ENCODE measurements at places on chromosomes 3 and 15.

DNA sequence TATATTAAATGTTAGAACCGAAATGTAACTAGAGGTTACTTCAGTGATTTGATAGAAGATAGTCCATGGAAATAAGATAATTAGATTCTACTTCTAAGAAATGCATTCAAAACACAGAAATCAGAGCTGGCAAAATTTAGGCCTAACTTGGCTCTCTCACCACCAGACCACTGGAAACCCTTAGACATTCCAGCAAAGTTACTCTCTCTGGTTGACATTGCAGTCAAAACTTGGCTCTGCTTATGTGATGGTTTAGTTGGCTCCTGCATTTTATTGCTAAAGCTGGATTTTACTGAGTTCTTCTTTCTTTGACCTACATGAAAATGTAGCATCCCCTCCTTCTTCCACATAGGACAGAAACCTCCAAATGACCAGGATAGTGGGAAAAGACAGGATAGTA, 35.4 kb upstream of the CBLB start:
- DNase-seq: no peak

- no peak for DNase-seq
Measured at GRCh38 chr3:57758686-57759085, 2.6 kb downstream of the SLMAP start.

DNA sequence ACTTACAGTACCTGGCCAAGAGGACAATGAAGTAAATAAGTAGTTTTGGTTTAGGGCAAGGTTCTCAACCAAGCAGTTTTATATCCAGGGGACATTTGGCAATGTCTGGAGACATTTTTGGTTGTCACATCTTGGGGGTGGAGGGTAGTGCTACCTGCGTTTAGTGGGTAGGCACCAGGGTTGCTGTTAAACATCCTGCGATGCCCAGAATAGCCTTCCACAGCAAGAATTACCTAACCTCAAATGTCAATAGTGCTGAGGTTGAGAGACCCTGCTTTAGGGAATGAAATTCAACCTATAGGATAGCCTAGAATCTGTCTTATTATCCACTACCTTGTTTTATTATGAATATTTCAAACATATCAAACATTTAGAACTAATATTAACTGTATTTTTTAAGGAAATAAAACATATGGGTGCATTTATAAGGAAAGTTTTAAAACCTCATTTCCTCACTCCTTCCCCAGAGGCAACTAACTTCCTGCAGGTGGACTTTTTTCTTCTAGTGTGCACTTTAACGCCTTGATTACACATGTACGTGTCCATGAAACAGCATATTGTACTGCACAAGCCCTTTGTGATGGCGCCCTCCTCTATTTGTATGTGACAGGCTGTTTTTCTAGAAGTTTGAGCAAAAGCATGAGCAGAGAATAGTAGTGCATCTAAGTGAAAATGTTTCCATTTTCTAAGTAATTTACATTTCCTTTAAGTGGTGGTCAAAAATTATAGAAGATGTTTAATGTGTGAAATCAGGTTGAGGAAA, 57.1 kb downstream of the TRAK1 start:
- no peak for DNase-seq

DNA sequence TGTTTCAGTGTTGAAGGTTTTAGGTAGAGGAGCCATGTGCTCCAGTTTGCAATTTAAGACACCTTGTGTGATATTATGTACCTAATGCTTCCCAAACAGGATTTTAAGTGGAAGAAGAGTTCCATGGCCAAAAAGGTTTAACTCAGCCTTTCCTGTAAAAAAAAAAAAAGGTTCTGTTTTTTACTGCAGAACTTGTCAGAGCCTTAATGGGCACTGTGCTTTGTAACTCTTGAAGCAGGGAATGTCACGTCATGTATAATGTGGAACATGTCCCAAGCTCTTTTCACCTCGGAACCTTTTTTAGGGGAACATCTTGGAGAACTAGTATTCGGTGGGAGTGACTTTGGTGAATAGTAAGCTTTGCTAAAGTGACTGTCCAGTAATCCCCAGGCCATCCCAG, 31.6 kb downstream of the PSMD6 start:
- DNase-seq: no peak

DNA sequence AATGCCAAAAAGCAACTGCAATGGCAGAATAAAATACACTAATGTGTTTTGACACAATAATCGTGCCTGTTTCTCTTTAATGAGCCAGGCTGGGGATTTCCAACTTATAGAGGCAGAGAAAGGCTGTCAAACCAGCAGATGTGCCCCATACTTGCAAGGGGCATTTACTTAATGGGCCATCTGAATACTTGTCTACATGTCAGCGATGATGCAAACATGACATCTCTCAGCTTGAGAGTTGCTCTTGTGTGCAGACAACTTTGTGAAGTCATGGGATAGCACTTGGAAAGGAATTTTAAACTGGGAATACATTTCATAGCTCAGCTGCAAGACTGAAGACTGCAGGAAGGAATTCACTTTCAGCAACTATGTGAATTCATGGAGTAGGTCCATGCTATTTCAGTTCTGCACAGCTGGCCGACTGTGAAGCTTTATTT, 127.4 kb upstream of the ADAMTS9 start:
- no peak for DNase-seq

- no peak for DNase-seq
Measured at GRCh38 chr15:92914768-92915221, 14.7 kb downstream of the CHD2 start.

- DNase-seq: no peak
Measured at GRCh38 chr3:116591236-116591635, 118.3 kb upstream of the TUSC7 start.

- DNase-seq: peak; percentile 72
Measured at GRCh38 chr15:63597038-63597790, at the start of gene FBXL22. Gene FBXL22 (plus strand): TSS chr15:63597387. CDS start chr15:63597393, 6 bp downstream.

GRCh38 chr15:91116113-91117067, 16.3 kb downstream of the SV2B start:
- no peak for DNase-seq

DNA sequence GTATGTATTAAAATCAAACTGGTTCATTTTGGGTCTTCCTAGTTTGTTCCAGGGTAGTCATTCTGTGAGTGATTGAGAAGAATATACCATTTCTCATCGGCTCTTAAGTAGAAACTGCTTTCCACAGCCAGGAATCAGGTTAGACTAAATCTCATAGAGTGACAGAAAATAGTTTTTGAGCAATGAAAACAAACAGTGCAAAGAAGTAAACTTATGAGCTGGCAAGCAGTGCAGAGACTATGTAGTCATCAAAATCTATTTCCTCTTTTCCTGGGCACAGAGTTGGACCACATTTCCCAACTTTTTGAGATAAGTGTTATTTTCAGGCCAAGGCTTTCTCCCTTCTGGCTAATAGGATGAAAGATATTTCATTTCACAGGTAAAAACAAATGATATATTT, 66.5 kb downstream of the UBE3A start:
- no peak for DNase-seq

- DNase-seq: no peak
Measured at GRCh38 chr15:89164712-89165211, 56.6 kb downstream of the RLBP1 start.

DNA sequence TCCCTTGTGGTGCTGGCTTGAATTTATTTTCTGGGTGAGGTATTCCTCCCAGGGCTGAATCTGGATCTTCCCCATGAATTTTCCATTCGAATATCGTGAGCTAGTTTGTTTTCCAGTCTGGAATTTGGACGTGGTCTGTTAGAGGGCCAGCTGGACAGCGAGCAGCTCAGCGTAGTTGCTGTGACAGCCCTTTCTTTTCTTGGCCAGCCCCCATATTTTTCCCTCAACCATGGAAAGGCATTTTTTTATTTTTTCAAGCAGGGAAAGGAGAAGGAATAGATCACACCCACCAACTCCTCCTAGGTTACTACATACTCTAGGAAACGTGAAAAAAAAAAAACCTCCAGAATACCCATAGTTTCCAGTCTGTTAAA, 152.0 kb downstream of the KLHL25 start:
- peak; percentile 84 for DNase-seq

DNA sequence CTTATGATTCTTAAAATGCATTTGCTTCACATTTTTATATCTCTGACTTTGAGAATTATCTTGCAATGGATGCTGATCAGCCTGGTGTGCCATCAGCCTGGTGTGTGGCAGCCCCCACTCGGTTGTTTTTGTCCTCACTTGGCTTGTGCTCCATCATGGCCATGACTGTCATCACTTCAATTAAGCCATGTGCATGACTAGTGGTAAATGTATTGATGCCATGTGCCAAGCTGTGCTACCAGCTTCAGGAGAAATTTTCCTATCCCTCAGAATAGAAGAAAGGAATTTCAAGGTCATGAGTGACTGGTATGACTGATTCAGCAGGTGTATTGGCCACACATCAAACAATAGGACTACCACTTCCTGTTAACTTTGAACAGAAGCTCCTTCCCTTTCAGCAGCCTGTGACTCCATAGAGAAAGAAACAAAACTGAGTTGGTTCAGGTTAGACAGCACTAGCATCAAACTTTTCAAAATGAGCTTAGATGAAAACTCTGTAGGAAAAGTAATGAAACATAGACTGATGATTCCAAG, 251.7 kb downstream of the GRM7 start:
- DNase-seq: no peak

- DNase-seq: no peak
Measured at GRCh38 chr3:45939341-45939771, 3.9 kb upstream of the CXCR6 start.

DNA sequence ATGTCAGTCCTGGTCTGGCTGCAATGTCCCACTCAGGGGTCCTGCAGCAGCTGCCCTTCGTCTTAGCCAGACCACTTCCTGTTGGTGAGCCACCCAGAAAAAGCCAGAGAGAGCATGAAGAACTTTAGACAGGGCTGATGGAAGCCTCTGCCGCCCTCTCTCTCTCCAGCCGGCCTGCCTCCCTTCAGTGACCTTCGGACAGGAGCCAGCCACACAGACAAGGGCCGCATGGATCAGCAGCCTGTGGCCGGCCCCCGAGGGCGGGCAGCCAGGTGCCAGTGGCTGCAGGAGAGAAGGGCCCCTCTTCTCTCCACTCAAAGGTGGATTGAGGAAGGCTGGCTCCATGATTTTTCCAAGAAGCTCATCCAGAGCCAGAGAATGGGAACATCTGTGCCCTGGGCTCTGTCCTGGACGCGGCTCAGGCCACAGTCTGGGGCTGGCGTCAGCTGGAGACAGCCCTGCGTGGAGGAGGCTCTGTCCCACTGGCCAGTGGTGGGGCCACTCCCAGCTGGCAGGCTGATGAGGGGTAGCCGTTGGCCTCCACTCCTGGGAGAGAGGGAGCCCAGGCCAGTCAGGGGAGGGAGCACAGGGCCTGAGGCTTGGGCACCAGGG, 42.9 kb downstream of the ISG20 start:
- no peak for DNase-seq

DNA sequence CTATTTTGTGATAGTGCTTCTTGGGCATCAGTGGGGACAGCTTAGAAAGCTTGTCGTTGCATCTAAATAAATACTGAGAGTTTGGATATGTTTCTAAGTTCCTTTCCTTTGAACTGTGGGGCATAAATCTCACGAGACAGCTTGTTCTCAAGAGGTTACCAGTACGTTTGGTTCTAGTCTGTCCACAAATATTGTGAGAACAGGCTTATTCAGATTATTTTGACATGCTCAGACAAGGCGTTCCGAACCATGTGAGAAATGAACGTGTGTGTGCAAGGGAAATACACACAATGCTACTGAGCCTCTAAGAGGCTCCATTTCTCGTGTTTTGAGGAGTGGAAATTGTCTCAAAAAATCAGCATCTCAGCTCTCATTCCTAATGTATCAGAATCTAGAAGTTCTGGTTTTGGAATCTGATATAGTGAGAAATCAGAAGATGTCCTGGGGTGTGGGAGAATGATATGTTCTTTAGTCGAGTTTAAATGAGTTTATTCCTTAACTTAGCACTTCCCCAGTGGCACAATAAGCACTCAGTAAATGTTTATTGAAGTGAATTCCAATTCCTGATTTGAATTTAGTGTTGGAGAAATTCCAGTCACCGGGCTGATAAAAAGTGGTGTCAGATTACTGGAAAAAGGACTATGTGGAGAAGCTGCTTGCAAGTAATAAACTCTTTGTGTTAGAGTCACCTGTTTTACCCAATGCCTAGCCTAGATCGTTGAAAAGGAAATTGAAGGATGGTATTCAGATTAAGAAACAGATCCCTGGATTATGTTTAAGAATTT, 481.5 kb downstream of the LPP start:
- no peak for DNase-seq

- no peak for DNase-seq
Measured at GRCh38 chr3:149462051-149462450, 12.4 kb upstream of the TM4SF4 start.

DNA sequence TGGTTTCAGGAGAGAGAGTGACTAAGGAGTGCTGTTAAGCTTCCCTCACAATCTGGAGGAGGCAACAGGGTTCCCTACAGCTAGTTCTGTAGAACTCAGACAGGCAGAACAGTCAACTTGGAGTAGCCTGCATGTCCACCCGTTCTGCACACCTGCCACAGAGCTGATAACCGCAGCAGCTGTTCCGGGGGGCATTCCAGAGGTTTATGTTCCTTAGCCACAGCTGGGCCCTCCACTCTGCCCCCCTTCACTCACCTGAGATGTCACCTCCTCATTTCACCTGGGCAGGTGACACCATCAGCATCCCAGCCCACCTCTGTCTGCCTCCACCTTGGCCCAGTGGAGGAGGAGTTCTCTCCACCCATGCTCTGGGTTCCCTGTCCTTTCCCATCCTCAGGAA, 22.6 kb downstream of the XYLB start:
- no peak for DNase-seq

- DNase-seq: no peak
Measured at GRCh38 chr3:23152989-23153388, 50.1 kb upstream of the UBE2E2 start.

DNA sequence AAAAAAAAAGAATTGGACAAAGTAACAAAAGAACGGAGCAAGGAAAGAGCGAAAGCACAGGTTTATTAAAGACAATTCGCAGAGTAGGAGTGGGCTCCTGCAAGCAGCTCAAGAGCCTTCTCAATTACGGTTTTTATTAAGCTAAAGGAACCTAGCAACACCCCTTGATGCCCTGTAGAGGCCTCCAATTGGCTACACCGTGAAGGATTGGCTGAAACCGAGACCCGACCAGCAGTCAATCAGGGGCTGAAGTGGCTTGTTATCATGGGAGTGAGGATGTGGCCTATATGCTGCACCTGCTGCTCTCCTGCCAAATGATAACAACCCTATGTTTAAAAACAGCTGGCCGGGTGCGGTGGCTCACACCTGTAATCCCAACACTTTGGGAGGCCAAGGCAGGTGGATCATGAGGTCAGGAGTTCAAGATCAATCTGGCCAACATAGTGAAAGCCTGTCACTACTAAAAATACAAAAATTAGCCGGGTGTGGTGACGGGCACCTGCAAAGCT, 20.4 kb upstream of the AP3B2 start:
- DNase-seq: no peak

GRCh38 chr15:66707310-66708082, 5.5 kb downstream of the SMAD6 start:
- DNase-seq: no peak

GRCh38 chr15:45669422-45669821, 34.6 kb downstream of the SQOR start:
- no peak for DNase-seq

GRCh38 chr15:65062726-65063125, 5.1 kb downstream of the RASL12 start:
- DNase-seq: no peak
